ENCODE measurements at places on chromosomes 1 and 21. TPM values are rescaled to one million over a fixed set of nuclear protein-coding genes. Genes with fewer than 3 reads are reported as not detected.

GRCh38 chr1:226438007-226438406 lies 30.1 kb upstream of the PARP1 start:
- H3K36me3 ChIP-seq = no peaks in the 10 kb centered on the region
- H3K4me1 ChIP-seq = peaks cover 3% of the 10 kb centered on the region
- no peak overlapping the region for H3K27ac ChIP-seq
- H3K4me3 ChIP-seq = no peak overlapping the region

DNA sequence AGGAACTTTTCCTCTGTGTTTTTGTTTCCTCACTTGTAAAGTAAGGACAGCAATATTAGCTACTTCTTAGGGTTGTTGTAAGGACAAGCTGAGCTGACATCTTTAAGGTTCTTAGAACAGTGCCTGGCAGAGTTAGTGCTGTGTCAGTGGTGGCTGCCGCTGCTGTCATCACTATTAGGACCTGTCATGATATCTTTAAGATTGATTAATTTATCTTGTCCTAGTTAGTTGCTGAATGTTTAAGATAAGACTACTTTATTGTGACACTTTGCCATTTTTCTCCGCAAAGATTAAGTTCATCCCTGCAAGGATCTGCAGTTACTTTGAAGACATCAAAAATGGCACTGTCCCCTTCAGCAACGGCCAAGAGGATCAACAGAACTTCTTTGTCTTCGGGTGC lies 40.1 kb upstream of the GPR88 start:
- no peak overlapping the region for H3K27ac ChIP-seq
- no peak overlapping the region for H3K4me3 ChIP-seq
- peaks cover 31% of the 10 kb centered on the region for H3K36me3 ChIP-seq
- H3K4me1 ChIP-seq = no peaks in the 10 kb centered on the region
- no peak for DNase-seq

DNA sequence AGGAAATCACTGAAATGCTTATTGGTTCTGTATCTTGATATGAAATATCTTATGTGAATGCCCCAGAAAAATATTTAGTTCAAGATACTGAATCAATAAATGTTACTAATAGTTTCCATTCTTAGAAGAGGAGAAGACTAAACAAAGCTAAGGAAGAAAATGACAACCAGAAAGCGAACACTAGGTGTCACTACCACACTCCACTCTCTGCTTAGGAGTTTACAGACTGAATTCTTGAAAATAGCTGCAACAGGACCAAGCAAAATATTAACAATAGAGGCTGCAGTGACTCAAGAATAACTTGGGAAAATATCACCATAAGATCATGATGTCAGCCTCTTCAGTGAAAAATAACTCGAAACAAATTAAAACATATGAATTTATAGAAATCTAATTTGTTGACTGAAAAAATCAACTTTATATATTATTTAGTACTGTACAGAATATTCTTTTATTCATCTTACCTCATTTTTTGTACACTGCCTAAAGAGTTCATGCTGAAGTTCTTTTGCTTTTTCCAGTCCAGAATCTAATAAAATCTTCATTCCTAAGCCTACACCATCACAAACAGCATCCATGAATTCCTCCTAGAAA lies 61.6 kb downstream of the KIF14 start:
- no peak overlapping the region for H3K4me3 ChIP-seq
- no peak overlapping the region for H3K27ac ChIP-seq
- H3K27me3 ChIP-seq = no peaks in the 10 kb centered on the region
- DNase-seq = peak; percentile 51
- peaks cover 3% of the 10 kb centered on the region for H3K36me3 ChIP-seq

GRCh38 chr1:27876341-27877114 lies 4.2 kb downstream of the THEMIS2 start:
- H3K4me3 ChIP-seq = no peak overlapping the region
- H3K27me3 ChIP-seq = peaks cover 22% of the 10 kb centered on the region
- DNase-seq = no peak
- no peak overlapping the region for H3K27ac ChIP-seq
- H3K4me1 ChIP-seq = peaks cover 31% of the 10 kb centered on the region
- H3K36me3 ChIP-seq = no peaks in the 10 kb centered on the region

- H3K27me3 ChIP-seq = no peaks in the 10 kb centered on the region
- H3K36me3 ChIP-seq = no peaks in the 10 kb centered on the region
- H3K27ac ChIP-seq = no peak overlapping the region
- DNase-seq = no peak
Measured at GRCh38 chr1:218259800-218260199, 25.3 kb upstream of the RRP15 start.

Gene COA7
- polyA plus RNA-seq = 17.8 TPM

Gene CFHR5
- not detected for polyA plus RNA-seq

DNA sequence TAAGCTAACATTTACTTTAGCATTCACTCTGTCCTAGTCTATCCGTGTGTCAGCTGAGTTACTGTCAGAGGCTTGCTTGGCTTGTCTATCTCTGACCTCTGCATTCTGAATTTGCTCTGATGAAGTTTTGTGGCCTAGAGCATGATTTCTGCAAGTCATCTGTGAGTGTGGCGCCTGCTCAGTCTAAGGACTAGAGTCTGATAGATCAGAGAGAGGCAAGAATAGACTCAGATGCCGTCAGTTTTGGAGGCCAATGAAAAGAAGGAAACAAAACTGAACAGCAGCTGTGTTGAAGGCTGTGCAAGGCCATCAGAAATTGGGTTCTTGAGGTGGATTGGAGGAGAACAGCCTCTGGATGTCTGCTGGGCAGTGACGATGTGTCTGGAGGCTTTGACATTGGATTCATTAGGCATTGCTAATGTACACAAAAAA lies 573.1 kb downstream of the USP25 start:
- H3K27me3 ChIP-seq = no peaks in the 10 kb centered on the region
- H3K27ac ChIP-seq = peak overlapping the region; percentile 67
- H3K36me3 ChIP-seq = peaks cover 4% of the 10 kb centered on the region
- H3K4me1 ChIP-seq = peaks cover 4% of the 10 kb centered on the region
- DNase-seq = peak; percentile 54
- H3K4me3 ChIP-seq = no peak overlapping the region

- H3K4me1 ChIP-seq = no peaks in the 10 kb centered on the region
- H3K4me3 ChIP-seq = no peak overlapping the region
- no peaks in the 10 kb centered on the region for H3K36me3 ChIP-seq
- no peaks in the 10 kb centered on the region for H3K27me3 ChIP-seq
- no peak overlapping the region for H3K27ac ChIP-seq
- no peak for DNase-seq
Measured at GRCh38 chr1:168319691-168320090, 39.0 kb downstream of the TBX19 start.

DNA sequence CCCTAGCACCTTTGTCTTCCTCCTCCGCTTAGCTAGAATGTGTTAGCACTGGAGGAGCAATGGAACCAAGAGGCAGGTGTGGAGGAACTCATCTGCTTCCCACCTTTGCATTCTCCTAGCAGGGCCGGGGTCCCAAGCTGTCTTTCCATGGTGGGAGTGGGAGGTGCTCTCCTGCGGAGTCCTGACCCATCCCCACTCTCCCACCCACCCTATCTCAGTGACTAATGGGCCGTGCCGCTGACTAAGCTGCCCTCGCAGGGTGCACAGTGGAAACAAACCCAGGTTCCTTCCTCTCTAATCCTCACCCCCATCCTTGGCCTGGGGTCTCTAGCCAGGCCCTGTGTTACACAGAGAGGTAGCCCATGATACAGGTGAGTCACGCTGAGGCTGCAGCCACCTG lies 177.5 kb downstream of the HIVEP3 start:
- H3K36me3 ChIP-seq = no peaks in the 10 kb centered on the region
- H3K27me3 ChIP-seq = no peaks in the 10 kb centered on the region
- no peak overlapping the region for H3K4me3 ChIP-seq
- no peak overlapping the region for H3K27ac ChIP-seq

DNA sequence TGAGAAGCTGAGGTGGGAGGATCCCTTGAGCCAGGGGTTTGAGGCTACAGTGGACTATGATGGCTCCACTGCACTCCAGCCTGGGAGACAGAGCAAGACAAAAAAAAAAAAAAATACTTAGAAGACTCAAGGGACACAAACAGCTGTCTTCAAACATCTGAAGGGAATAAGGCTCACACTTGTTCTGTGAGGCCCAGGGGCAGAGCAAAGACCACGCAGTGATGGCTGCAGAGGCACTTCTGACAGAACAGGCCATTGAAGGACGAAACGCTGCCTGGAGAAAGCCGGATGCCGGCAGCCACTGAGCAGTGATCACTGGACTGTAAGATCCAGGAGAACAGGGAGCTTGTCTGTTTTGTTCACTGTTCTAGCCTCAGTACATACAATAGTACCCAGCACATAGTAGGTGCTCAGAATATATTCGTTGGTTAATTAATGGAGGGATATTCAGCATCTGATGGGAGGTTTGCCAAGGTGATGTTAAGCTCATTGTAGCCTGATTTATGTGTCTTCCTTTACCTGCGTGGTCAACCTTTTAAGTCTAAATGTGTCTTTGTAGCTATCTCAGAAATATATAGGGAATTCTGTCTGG lies 12.1 kb upstream of the NDC1 start:
- no peak overlapping the region for H3K4me3 ChIP-seq
- DNase-seq = no peak
- peaks cover 20% of the 10 kb centered on the region for H3K36me3 ChIP-seq
- no peaks in the 10 kb centered on the region for H3K27me3 ChIP-seq
- no peaks in the 10 kb centered on the region for H3K4me1 ChIP-seq

DNA sequence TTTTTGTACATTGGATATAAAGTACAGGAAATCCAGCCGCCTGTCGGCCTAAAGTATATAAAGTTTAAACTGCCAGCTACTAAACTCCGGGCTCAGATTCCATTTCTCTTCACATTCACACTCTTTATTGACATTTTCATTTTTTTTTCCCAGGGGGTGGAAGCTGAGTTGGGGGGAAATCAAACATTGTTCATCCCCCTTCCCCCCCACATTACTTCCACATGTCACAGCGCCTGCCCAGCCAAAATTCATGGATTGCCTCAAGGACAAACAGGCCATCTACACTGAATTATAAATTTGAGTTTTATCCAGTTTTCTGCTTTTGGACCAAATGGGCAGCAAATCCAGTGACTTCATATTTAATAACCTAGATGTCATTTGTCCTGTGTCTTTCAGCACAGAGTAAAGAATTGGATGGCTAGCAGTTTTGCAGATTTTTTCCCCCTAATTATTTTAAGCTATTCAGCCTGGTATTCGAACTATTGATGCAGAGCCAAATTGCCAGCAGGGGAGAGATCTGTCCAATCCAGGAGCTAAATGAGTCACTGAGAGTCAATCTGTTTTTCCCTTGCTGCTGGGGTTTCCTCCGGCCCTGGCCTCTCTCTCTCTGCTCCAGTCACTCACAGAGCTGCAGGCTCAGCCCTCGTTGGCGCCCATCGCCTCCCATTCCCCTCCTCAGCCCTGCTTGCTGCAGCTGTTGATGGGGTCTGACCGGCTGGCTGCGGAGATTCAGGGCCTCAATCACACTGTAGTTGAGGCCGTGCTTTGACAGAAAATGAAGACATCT lies 98.0 kb downstream of the LMO4 start:
- no peaks in the 10 kb centered on the region for H3K27me3 ChIP-seq
- H3K36me3 ChIP-seq = no peaks in the 10 kb centered on the region
- peak overlapping the region; percentile 52 for H3K27ac ChIP-seq
- H3K4me3 ChIP-seq = no peak overlapping the region
- H3K4me1 ChIP-seq = peaks cover 7% of the 10 kb centered on the region

DNA sequence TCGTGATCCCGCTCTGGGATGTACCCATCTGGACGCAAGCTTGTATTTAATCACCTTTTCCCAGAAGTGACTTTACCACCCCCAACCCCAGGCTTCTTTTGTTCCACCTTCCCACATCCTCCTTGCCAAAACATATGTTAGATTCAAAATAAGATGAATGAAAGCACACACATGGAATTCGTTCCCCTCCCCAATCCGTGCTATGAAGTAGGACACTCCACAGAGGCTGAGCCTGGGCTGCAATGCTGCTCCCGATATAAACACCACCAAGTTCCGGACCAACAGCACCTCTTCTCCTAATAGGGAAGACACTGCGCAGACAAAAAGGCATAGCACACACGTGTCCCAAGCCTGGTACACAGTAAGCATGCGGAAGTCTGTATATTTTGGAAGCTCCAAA lies 86.1 kb downstream of the CLSTN1 start:
- no peak overlapping the region for H3K27ac ChIP-seq
- H3K36me3 ChIP-seq = peaks cover 74% of the 10 kb centered on the region
- H3K4me3 ChIP-seq = no peak overlapping the region

Gene IFNLR1
- 0.72 TPM for polyA plus RNA-seq

- peak overlapping the region; percentile 84 for H3K27ac ChIP-seq
- H3K4me1 ChIP-seq = peaks cover 56% of the 10 kb centered on the region
- peaks cover 4% of the 10 kb centered on the region for H3K36me3 ChIP-seq
- DNase-seq = peak; percentile 90
Measured at GRCh38 chr21:45135122-45135521, 60.7 kb downstream of the ADARB1 start.

Gene ADGRB2
- 19.0 TPM for polyA plus RNA-seq

DNA sequence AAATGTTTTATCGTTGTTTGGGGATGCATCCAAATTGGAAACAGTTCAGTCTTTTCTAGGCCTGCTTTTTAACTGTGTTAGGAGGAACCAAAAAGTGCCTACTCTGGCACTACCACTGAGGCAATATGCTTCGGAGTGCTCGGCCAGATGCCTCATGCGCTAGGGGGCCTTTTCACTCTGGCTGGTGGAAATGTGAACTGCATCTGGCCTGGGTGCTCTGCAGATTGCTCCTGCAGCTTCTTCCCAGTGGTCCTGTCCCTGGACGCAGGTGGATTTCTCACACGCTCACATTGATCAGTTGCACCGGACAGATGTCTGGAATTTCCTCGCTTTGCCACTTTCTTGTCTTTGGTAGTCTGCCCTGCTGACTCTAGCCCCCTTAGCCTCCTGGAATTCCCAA lies 330.2 kb upstream of the FMN2 start:
- H3K4me1 ChIP-seq = no peaks in the 10 kb centered on the region
- H3K4me3 ChIP-seq = no peak overlapping the region
- no peak for DNase-seq
- H3K27ac ChIP-seq = no peak overlapping the region

DNA sequence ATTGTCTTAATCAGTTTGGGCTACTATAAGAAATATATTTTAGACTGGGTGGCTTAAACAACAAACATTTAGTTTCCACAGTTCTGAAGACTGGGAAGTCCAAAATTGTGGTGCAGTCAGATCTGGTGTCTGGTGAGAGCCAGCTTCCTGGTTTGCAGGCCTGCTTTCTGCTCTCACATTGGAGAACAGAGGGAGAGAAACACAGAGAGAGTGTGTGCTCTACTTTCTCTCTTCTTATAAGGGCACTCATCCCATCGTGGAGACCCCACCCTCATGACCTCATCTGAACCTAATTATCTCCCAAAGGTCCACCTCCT lies 4.1 kb downstream of the LEPR start:
- H3K4me3 ChIP-seq = no peak overlapping the region
- H3K4me1 ChIP-seq = peaks cover 17% of the 10 kb centered on the region
- peaks cover 31% of the 10 kb centered on the region for H3K36me3 ChIP-seq
- H3K27ac ChIP-seq = no peak overlapping the region
- DNase-seq = no peak

Gene DCST2
- 1.6 TPM for polyA plus RNA-seq

- H3K4me3 ChIP-seq = peak overlapping the region; percentile 80
- H3K27ac ChIP-seq = peak overlapping the region; percentile 99
- DNase-seq = peak; percentile 83
- H3K36me3 ChIP-seq = peaks cover 11% of the 10 kb centered on the region
Measured at GRCh38 chr1:40039245-40039756, 1.2 kb upstream of the CAP1 start.

Gene FGR
- polyA plus RNA-seq = 1.8 TPM
